Immature natural killer cell (primary cell): ENCODE measurements at places on chromosomes 16 and 17.

DNA sequence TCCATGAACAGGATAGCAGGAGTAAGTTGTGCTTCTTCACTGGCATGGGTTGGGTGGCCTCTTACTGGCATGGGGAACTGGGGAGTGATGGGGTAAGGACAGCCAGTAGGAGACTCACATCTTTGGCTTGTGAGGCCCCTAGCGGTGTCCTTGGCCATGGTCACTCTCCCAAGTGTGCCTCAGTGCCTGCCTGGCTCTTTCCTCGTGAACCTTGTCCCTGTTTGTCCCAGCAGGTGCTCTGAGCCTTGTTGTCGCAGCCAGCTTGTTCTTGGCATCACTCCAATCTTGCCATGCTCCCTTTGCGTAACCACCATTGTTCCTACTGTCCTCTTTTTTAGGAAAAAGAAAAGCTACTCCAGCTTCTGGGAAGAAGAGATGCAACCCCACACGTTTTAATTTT lies 53.6 kb upstream of the SDK2 start:
- no peak for DNase-seq

GRCh38 chr16:78452025-78452555 lies 352.6 kb downstream of the WWOX start:
- DNase-seq: no peak

- peak; percentile 94 for DNase-seq
Observed at GRCh38 chr16:28974437-28975157, at the start of gene SPNS1. SPNS1 (plus strand) TSS chr16:28974778; CDS start chr16:28975152, 374 bp downstream.

GRCh38 chr16:75379911-75380847 lies 53.1 kb downstream of the CFDP1 start:
- DNase-seq: no peak

GRCh38 chr17:56257075-56257474 lies 103.8 kb downstream of the ANKFN1 start:
- no peak for DNase-seq
